ENCODE measurements at places on chromosomes 3 and 15.

- DNase-seq = no peak
Measured at GRCh38 chr3:175477651-175478224, 618.6 kb downstream of the NAALADL2 start.

DNA sequence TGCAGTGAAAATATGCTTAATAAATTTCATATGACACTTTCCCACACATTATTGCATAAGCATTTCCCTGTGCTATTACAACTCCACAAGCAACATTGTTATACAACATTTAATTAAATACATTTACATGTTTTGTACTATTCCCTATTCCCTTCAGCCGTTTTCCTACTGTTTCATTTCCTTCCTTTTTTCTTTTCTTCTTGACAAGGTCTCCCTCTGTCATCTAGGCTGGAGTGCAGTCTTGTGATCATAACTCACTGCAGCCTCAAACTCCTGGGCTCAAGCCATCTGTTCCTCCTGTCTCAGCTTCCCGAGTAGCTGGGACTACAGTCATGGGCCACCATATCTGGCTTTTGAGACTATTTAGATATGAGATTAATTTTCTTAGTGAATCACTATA lies 254.7 kb downstream of the NFKBIZ start:
- no peak for DNase-seq

DNA sequence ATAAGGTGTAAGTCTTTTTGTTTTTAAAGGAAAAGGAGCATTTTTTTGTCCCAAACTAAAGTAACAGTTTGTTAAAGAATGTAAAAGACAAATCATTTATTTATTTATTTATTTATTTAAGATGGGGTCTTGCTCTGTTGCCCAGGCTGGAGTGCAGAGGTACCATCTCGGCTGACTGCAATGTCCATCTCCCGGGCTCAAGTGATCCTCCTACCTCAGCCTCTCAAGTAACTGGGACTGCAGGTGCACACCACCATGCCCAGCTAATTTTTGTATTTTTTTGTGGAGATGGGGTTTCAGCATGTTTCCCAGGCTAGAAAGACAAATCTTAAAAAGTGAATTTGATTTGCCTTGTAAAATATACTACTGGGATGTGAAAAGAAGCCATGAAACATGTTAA lies 86.3 kb upstream of the PLXND1 start:
- DNase-seq = no peak

GRCh38 chr3:7315037-7315436 lies 454.1 kb downstream of the GRM7 start:
- DNase-seq = no peak

- DNase-seq = no peak
Measured at GRCh38 chr3:129506231-129506742, 22.2 kb upstream of the RHO start.

- peak; percentile 51 for DNase-seq
Measured at GRCh38 chr3:32913790-32914446, 37.5 kb upstream of the CCR4 start.

DNA sequence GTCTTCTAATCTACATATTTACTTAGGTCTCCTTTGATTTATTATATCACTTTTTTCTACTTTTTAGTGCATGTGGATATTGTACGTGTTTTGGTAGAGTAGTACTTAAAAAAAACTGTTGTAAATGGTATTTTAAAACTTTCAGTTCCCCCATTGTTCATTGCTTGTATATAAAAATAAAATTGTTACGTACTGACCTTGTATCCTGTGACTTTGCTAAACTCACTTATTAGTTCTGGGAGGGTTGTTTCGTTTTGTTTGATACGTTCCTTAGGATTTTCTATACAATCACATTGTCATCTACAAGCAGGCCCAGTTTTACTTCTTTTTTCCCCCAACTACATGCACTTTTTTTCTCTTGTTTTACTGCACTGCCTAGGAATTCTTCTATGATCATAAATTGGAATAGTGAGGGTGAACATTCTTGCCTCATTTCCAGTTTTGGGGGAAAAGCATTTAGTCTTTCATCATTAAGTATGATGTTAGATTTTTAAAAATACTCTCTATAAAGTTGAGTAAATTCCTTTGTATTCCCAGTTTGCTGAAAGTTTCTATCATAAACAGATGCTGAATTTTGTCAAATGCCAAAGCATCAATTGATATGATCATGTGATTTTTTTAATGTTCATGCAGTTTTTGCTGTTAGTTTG lies 33.5 kb upstream of the ACKR4 start:
- no peak for DNase-seq

- no peak for DNase-seq
Measured at GRCh38 chr3:188209740-188210139, 55.8 kb downstream of the LPP start.

DNA sequence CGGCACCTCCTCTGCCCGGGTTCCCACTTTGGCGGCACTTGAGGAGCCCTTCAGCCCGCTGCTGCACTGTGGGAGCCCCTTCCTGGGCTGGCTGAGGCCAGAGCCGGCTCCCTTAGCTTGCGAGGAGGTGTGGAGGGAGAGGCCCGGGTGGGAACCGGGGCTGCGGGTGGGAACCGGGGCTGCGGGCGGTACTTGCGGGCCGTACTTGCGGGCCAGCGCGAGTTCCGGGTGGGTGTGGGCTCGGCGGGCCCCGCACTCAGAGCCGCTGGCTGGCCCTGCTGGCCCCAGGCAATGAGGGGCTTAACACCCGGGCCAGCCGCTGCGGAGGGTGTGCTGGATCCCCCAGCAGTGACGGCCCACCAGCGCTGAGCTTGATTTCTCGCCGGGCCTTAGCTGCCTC lies 14.4 kb upstream of the DAPK2 start:
- DNase-seq = no peak

- DNase-seq = no peak
Measured at GRCh38 chr15:69813881-69814280, 283.8 kb downstream of the TLE3 start.

DNA sequence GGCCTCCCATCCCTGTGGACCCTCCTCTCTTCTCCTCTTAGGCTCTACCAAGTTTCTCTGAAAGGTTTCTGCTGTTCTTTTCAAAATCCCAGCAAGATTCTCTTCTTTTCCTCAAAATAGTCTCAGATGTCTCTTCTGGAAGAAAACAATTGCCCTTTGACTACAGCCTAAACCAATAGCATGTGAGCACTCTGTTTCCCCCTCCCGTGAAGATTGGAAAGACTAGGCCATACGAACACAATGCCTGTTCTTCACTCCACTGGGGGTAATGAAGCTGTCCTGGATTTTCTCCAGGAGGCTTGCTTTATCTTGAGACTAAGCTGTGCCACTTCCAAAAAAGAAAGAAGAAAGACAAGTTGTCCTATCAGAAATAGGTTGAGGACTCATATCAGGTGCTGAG lies 178.7 kb upstream of the MCTP2 start:
- no peak for DNase-seq

DNA sequence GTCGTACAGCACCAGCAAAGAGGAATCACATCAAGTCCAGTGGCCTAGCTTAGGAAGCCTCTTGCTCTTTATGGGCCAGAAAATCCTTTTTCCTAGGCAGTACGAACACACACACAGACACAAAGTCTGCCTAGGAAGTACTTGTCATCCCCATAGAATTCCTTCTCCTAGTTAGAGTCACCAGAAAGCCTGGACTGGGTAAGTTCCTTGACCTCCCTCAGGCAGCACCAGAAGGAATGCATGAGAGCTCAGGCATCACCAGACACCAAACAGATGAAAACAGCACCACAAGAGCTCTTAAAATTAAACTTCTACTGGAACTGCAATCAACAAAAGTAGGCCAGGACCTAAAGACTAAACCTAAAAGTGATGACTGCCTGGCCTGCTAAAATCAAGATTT lies 192.9 kb upstream of the CCDC54 start:
- DNase-seq = no peak

GRCh38 chr3:143596957-143597642 lies 251.2 kb downstream of the SLC9A9 start:
- no peak for DNase-seq

All from right forelimb (tissue), 1 donor.